Activated T-helper 17 cell treated with anti-CD3 and anti-CD28 coated beads, Interleukin-2, amount 50 U/mL, for 72 hours (primary cell): ENCODE measurements at places on chromosomes 4 and X. TPM values are rescaled to one million over a fixed set of nuclear protein-coding genes. Genes with fewer than 3 reads are reported as not detected.

SPINK2 gene
- not detected for total RNA-seq

POU4F2 gene
- not detected for total RNA-seq

ETNPPL gene
- not detected for total RNA-seq

RNF175 gene
- total RNA-seq, result not detected

DNA sequence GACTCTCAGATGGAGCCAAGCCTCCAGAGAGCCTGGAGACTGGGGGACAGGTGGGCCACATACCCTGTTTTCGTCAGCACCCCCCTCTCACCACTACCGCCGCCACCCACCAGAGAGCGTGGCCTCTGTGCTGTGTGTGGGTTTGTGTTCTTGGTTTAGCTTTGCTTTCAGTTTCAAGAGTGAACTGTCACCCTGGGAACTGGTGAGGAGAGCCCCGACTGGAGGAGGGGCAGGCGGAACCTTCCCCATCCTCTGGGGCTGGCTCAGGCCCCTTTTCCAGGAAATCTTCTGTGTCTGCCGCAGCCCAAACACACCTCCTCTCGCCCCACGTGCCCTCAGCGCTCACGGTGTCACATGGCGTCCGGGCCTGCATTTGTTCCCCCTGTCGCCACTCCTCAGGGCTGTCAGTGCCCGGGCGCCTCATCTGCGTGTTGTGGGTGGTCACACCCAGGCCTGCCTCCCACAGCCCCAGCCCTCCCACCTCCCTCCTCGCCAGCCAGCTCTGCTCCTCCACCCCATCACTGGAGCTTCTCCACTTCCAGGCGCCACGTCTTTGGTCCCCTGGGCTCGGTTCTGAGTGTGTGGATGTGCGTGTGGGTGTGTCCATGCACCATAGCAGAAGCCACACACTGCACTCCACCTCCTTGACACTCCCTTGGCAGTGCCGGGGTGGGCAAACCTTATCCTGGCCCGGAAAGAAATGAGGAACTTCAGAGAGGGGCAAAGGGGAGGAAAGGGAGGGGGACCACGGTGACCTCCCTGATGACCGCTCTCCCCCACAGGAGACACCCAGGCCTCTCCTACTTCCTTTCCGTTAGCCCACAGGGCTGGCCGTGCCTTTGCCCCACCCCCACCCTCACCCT is 27.8 kb downstream of the ELF4 start:
- peak overlapping the region; percentile 74 for H3K4me3 ChIP-seq
- no peaks in the 10 kb centered on the region for H3K27me3 ChIP-seq
- peak; percentile 69 for ATAC-seq

DNA sequence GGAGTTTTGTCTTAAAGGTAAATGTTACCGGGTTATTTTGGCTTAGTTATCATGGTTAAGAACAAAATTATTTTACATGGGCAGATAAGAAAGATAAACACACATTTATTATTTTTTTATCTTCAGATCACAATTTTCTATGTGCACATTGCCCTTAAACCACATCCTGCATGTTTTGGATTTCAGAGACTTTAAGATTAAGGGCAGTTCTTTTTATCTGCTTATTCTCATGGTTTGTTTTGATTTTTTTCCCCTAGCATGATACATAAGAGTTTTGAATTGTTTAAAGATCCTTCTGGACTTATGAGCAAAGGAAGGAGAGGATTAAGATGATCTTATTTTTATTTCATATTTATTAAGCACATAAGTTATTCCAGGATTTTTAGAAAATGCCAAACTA is 190.1 kb upstream of the BMP3 start:
- H3K4me3 ChIP-seq, result no peak overlapping the region
- H3K27me3 ChIP-seq, result no peaks in the 10 kb centered on the region
- H3K27ac ChIP-seq, result no peak overlapping the region

GRCh38 chrX:24399550-24399949 is 39.1 kb downstream of the SUPT20HL1 start:
- no peaks in the 10 kb centered on the region for H3K36me3 ChIP-seq
- no peak overlapping the region for H3K27ac ChIP-seq
- H3K27me3 ChIP-seq, result no peaks in the 10 kb centered on the region
- no peak overlapping the region for H3K4me3 ChIP-seq
- ATAC-seq, result no peak

DNA sequence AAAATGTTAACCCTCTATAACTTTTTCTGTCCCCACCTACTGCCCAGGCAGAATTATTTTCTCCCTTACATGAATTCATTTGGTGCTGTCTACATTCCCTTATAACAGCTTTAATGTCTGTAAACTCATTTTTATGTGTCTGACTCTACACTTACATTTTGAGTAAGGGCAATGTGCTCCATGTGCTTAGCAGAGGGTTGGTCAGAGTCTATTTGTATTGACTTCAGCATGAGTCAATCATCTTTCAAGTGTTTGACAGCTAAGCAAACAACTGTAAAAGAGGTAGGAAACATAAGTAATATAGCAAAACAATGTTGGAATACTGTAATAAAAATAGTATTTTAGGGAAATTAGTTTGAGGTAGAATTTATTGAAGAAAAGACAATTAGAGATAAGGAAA is 6.3 kb downstream of the IL15 start:
- no peaks in the 10 kb centered on the region for H3K27me3 ChIP-seq
- no peak overlapping the region for H3K4me3 ChIP-seq
- H3K36me3 ChIP-seq, result no peaks in the 10 kb centered on the region
- peaks cover 22% of the 10 kb centered on the region for H3K4me1 ChIP-seq

GRCh38 chr4:20444599-20445337 is 193.1 kb downstream of the SLIT2 start:
- H3K27me3 ChIP-seq, result peaks cover 10% of the 10 kb centered on the region
- H3K27ac ChIP-seq, result no peak overlapping the region
- H3K4me3 ChIP-seq, result no peak overlapping the region
- no peaks in the 10 kb centered on the region for H3K4me1 ChIP-seq

- no peaks in the 10 kb centered on the region for H3K27me3 ChIP-seq
- H3K27ac ChIP-seq, result peak overlapping the region; percentile 95
- H3K36me3 ChIP-seq, result peaks cover 88% of the 10 kb centered on the region
- ATAC-seq, result peak; percentile 94
- H3K4me3 ChIP-seq, result peak overlapping the region; percentile 72
- H3K4me1 ChIP-seq, result peaks cover 14% of the 10 kb centered on the region
These were observed 41.6 kb upstream of the NKRF start for GRCh38 chrX:119647552-119648420.
